ENCODE measurements at places on chromosomes 11 and 22. TPM values are rescaled to one million over a fixed set of nuclear protein-coding genes. Genes with fewer than 3 reads are reported as not detected.

Gene KRTAP5-10
- total RNA-seq, result not detected

DNA sequence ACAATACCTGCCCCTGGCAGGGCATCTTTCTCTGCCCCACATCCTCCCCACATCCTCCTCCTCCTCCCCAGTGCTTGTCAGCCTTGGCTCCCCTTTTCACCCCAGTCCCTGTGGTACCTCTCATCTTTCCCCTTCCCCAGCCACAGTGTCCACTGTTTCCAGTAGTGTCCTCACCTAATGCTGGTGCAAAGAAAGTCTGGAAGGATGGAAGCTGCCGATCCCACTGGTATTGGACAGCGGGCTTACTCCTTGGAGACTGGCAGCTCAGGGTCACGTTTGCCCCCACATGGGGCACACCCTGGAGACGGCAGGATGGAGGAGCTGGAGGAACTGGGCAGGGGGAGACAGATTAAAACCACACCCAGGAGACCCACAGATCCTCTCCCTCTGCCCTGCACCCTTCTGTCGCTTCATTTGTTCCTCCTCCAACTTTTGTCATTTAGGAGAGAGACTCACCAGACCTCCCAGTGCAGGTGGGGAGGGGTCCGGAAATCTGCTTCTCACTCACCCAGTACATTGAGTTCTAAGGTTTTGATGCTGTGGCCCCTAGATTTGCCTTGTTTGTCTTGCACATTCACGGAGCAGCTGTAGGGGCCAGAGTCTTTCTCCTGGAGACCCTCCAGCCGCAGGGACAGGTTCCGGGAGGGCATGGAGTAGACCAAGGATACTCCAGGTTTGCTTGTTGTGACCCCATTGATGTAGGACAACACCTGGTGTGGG lies 4.1 kb upstream of the VSIG2 start:
- no peak for DNase-seq

DNA sequence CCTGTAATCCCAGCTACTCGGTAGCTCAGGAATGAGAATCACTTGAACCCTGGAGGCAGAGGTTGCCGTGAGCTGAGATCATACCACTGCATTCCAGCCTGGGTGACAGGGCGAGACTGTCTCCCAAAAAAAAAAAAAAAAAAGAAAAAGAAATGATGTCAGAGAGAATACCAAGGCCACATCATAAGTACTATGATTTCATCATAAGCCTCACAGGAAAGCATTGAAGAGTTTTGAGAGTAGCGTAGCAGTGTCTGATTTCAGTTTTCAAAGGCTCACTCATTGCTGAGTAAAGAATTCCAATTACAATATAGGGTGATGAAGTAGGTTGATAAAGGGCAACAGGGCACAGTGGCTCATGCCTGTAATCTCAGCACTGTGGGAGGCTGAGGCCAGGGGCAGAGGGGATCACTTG lies 88.8 kb downstream of the MRTFA start:
- no peak for DNase-seq

DNA sequence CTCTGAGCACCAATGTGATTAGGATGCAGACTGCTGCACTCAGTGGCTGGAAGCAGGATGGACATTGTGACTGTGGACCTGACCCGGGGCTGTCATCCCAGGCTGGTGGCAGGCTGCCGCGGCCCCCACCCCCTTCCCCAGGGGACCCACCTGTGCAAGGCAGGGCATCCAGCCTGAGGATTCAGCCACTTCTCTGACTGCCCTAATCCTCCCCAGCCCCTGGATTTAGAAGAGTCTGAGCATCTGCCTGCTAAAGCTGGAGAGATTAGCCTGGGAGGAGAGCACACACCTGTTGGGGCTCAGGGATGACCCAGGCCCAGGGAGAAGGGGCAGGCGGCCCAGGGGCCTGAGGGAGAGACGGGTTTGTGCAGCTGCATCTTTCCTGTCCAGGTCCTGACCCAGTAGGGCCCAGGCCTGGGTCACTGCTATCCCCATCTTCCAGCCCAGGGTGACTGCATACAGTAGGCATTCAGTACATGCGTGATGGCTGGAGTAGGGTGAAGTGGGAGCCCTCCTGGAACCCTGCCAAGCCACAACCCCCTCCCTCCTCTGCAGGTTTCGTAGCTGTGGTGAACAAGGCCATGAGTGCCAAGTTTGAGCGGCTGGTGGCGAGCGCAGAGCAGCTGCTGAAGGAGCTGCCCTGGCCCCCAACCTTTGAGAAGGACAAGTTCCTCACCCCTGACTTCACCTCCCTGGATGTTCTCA lies 12.1 kb downstream of the DPP3 start:
- DNase-seq, result no peak

GRCh38 chr11:19101796-19102520 lies 15.0 kb upstream of the ZDHHC13 start:
- DNase-seq, result no peak
